ENCODE measurements at places on chromosomes 12 and 14. TPM values are rescaled to one million over a fixed set of nuclear protein-coding genes. Genes with fewer than 3 reads are reported as not detected.

The BEGAIN gene
- total RNA-seq, result not detected

The NAV3 gene
- 25.7 TPM for total RNA-seq

The C3AR1 gene
- total RNA-seq, result 0.28 TPM

The SPX gene
- 0.09 TPM for total RNA-seq

The DIO2 gene
- 2.7 TPM for total RNA-seq

The PAPOLA gene
- total RNA-seq, result 109 TPM

The COA8 gene
- total RNA-seq, result 26.2 TPM

The STRN3 gene
- total RNA-seq, result 65.5 TPM

The PROX2 gene
- total RNA-seq, result not detected

The PPFIA2 gene
- total RNA-seq, result not detected
